GM03348 (cell line): ENCODE measurements at places on chromosomes 7 and 10.

GRCh38 chr7:100166317-100166940, 2.0 kb downstream of the GAL3ST4 start:
- DNase-seq, result no peak

DNA sequence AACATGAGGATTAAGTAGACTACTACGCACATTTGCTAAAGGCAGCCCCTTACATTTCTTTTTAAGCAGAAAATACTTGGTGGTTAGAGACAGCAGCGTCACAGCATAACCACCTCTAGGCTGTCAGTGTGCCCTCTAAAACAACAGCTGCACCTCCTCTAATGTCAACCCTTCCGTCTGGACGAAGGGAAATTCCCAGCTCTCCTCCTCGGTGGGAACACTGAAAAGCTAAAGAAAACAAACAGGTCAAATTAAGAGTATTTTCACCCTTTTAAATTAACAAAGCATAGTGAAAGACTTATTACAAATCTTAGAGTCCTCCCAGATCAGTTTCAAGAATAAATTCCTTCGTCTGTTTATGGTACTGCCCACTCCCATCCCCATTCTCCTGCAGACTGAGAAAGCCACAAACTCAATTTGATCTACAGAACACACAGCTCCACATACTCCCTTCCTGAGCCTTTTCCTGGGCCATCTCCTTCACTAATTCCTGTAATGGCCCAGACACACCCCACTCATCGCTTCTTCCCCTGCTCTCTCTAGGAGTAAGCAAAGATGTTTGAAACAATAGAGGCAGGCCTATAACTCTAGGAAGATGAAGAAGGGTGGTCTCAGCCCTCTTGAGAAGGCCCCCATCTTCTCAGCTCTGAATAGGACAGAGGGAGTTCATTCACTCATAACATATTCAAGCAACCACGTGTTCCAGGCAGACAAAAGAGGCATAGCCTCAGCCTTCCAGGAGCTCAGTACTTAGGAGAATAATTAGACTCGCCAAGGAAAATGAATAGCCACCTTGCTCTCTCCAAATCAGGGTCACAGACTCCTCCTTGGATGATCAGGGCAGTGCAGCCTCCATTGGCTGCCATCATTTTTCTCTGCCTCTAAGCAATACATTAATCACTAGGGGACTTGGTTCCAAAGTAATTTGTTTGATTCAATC, 47.5 kb upstream of the HNRNPH3 start:
- no peak for DNase-seq

DNA sequence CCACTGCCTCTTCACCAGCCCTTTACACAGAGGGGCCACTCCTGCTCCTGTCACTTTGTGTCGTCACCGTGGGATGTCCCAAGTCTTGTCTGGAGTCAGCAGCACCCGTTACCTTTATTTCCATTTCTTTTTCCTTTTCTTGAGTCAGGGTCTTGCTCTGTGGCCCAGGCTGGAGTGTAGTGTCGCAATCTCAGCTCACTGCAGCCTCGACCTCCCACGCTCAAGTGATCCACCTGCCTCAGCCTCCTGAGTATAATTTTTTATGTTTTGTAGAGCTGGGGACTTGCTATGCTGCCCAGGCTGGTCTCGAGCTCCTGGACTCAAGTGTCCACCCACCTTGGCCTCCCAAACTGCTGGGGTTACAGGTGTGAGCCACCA, 28.6 kb upstream of the ADGRA1 start:
- no peak for DNase-seq

- DNase-seq, result no peak
Measured at GRCh38 chr10:106980495-106981451, 183.7 kb downstream of the SORCS1 start.

GRCh38 chr7:153675131-153675530, 377.1 kb upstream of the DPP6 start:
- no peak for DNase-seq

- no peak for DNase-seq
Measured at GRCh38 chr7:18496341-18496700, 772 bp downstream of the HDAC9 start.

DNA sequence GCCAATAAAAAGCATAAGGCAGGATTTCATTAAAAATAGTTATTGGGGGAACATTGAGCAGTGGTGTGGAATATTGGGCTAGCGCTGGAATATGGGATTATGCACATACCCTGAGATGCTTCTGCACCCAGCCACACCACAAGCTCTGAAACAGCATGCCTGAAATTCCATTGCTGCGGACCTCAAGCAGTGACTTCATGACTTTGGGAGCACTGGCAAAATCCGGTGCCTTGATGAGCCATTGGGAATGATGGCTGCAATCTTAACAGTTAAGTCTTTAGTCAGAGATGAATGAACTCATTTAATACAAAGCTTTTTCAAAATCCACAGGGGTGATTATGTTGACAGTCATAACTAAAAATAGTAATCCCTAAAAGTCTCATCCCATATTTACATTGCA, 274.7 kb upstream of the MTPN start:
- no peak for DNase-seq
